ENCODE measurements at places on chromosomes 3 and 15.

DNA sequence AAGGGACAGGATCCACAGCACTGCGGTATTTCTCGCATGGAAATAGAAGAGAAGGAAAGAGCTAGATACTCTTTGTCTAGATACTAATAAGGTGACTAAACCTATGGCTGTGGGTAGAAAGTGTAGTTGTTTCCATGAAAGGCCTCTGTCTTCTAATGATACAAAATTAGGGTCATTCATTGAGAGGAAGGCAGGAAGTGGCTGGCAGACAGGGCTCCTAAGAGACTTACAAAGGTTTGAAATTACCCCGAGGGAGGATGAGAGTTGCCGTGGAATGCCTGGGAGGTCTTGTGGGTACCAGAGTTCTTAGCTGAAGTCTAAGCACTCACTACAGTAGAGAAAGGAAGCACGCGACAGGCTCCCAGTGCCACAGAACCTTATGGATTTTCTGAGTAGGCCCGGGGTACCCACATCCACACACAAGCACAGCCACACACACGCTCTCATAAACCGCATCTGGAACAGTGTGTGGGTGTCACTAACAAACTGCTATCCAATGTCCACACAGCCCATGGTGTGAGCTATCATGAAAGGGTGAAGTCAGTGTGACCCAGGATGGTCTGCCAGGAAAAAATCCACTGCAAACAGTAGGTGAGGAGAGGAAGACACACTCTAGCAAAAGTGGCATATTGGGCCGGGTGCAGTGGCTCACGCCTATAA is 221.4 kb downstream of the FAM43A start:
- no peak for DNase-seq

GRCh38 chr15:40313531-40314398 is 6.0 kb upstream of the PLCB2 start:
- no peak for DNase-seq

DNA sequence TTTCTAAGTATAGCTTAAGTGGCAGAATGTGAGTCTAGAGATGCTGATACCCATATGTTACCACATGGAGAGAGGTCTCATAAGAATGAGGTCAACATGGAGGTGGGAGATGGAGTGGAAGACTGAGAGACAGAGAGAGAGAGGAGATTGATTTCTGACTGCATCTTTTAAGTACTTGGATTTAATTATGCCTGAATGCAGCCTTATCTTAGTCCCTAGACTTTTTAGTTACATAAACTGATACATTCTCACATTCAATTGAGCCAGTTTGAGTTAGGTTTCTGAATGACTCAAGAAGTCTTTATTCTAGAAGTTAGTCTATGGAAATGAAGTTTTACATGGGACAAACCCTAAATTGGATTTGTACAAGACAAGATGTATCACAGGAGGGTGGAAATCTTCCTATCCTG is 58.5 kb upstream of the TNFSF10 start:
- DNase-seq = no peak

GRCh38 chr3:87489892-87490291 is 213.5 kb upstream of the POU1F1 start:
- no peak for DNase-seq

GRCh38 chr15:30922480-30923311 is 19.0 kb downstream of the FAN1 start:
- no peak for DNase-seq

- peak; percentile 41 for DNase-seq
These were observed 184.1 kb upstream of the TLE3 start for GRCh38 chr15:70281811-70282307.

DNA sequence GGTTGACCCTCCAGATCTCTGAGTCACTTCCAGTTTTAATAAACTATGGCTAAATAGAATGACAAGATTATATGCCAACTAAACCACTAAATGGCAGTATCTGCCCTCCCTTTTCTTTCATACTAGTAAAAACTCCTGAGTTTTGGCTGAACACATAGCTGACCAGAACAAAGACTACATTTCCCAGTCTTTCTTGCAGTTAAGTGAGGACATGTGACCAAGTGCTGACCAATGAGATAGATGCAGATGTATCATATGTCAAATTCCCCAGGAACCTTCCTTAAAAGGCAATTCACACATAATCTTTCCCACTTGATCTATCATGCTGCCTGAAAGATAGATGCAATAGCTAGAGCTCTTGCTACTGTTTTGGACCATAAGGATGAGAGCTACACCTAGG is 191.3 kb downstream of the SHOX2 start:
- DNase-seq = no peak

DNA sequence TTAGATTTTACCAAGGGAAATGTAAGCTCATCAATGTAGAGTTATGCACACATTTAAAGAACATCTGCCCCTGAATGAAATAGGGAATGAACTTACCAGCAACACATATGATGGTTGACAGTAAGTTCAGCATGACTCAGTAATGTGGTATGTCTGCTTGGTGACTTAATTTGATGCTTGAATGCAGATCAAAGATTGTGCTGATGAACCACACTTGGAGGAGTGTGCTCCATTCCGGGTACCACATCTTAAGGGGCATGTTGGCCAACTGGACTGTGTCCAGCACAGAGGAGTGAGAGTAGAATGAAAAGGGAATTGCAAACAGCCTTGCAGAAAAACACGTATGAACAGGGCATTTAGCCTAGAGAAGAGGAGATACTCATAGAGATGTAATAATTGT is 171.0 kb upstream of the RARB start:
- DNase-seq = no peak

DNA sequence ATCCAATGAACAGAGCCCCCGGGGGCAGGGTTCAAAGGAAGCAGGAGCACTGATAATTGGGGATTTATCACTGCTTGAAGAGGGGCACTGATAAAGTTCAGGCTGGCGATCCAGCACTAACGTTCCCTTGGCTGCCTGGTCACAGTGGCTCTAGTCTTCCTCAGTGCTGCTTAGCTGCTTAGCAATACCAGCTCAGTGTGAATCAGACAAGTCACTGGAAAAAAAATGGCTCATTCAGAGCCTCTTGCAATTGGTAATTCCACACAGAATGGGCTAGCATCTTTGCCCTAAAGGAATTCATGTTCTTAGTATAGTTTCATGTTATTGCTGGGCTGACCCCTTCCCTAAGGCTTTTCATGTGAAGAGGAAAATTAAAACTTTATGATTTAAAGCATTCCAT is 95.7 kb upstream of the SLC2A2 start:
- no peak for DNase-seq

DNA sequence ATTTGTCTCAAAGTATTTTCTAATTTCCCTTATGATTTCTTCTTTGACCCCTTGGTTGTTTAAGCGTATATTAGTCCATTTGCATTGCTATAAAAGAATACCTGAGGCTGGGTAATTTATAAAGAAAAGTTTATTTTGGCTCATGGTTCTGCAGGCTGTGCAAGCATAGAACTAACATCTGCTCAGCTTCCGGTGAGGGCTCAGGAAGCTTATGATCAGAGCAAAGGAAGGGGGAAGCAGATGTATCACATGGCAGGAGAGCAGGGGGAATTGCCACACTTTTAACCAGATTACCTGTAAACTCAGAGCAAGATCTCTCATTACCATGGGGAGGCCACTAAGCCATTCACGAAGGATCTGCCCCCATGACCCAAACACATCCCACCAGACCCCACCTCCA is 148.2 kb downstream of the PDE8A start:
- no peak for DNase-seq

- no peak for DNase-seq
These were observed 8.1 kb downstream of the ISG20 start for GRCh38 chr15:88646951-88647350.

GRCh38 chr3:131738095-131738494 is 235.3 kb upstream of the MRPL3 start:
- DNase-seq = no peak

DNA sequence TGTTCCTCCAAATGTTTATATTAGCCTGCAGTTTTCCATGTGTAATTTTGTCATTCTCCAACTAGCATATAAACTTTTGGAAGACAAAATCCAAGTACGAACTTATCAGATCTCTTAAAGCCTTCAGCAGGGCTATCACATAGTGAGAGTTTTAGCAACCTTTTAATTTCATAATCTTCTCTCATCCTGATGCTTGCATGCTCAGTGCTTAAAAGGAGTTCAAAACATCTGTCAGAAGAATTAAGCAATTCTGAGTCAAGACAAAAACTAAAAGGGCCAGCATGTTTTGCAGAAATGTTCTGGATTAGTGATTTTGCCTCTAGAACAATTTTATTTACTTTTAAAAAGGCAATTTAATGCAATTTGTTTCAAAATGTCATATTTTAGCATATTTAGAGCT is 73.4 kb upstream of the SLC2A2 start:
- DNase-seq = no peak

DNA sequence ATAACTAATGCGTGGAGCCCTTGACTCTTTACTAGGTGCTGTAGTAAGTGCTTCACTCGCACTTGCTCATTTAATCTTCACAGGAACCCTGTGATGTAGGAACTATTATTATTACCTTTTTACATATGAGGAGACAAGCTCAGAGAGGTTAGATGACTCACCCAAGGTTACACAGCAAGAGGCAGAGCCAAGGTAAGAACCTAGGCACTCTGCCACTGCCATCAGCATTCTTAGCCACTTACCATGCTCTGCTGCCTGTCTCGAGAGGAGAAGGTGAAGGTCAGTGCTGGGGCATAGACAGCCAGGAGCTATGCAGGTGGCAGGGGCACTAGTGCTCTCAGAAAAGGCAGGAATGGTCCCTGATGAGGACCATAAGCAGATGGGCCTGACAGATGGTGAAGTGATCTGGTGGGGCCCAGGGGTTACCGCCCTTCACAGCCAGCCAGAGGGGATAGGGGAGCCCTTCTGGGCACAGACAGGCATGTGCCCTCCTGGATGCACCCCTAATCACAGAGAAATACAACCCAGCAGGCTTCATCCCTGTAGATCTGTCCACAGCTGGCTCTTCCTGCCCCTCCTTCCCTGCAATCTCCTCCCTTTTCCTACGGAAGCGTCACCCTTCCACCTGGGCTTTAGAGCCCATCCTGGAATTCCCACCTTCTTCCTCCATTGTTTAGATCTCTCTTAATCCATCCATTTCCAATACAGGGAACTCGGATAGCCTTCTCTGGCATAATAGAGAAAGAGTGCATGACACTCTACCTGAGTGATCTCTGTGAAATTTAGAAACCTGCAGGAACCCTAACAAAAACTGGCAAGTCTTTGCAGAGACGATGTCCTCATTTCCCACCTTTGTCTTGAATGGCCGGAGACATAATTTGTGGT is 26.9 kb downstream of the ABTB1 start:
- DNase-seq = no peak

DNA sequence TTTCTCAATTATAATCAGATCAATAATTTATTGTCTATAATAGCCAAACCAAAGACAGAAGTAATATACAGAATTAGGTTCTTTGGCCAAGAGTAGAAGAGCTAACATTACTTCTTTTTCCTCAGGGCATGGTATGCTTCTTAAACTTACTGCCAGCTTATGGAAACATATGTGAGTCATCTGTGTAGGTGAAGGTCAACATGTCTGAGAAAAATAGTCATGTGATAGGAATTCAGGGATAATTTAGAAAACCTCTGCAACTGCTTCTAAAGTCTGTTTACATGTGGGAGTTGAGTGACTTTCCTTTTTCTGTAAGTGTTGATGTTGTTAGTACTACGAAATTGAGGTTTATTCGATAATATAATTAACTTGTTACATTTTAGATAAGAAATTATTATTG is 19.2 kb upstream of the MAP6D1 start:
- peak; percentile 56 for DNase-seq

DNA sequence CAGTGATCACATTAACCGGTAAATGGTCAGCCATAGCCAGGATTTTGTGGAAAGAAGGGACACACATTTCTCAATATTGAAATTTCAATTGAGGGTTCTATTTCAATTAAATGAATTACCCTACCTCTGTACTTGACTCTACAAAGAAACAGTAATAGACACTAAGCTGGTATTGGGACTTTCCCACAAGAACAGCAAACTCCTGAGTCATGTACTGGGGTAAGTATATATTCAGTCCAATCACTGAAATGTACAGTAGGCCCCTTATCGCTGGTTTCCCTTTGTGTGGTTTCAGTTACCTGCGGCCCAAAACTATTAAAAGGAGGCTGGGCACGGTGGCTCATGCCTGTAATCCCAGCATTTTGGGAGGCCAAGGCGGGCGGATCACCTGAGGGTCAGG is 17.6 kb downstream of the ASB14 start:
- DNase-seq = no peak

GRCh38 chr15:71434774-71435173 is 319.5 kb downstream of the THSD4 start:
- DNase-seq = no peak

GRCh38 chr3:9399337-9399703 is 1.9 kb downstream of the SETD5 start:
- no peak for DNase-seq

DNA sequence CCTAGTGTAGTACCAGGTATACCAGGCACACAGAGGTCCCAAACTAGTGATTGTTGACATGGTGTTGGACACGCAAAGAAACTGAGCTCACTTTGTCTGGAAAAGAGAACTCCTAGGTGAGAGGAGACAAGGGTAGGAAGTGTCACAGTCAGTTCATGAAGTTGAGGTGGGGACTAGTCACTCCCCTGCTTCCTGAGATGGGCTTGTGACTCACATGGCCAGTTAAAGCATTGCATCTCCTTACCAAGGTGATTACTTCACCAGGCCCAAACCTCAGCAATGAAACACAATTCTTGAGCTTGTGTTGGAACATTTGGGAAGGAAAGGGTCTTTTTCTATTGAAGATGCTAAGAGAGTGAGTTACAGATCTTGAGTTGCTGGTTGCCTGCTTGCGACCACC is 49.2 kb upstream of the RAD18 start:
- DNase-seq = no peak

- DNase-seq = no peak
These were observed 90.8 kb downstream of the NEO1 start for GRCh38 chr15:73142802-73143762.

DNA sequence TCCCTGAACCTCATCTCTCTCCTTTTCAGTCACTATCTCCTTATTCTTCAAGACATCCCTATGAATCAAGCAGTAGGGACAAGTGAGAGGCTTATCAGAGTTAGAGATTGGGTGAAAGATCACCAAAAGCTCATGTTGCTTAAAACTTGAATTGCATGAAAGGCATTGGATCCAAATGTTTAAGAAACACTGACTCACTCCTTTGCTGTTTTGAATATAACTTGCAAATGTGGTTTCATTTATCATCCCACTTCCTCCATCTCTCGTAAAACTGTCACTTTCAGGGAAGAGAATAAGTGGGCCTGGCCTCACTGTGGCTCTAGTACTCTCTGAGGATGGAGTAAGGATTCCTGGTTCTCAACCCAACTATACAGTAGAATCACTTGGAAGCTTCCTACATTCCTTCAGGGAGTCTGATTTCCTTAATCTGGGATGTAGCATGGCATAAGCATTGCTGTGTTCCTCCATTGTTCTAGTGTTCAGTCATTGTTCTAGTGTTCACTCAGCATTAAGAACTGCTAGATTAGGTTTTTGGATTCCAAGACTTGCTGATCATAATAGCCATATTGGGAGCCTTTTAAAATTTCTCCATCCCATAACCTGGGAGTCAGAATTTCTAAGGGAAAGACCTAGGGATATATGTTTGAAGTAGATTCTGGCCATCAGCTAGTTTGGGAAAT is 171.8 kb downstream of the TMEM108 start:
- no peak for DNase-seq

GRCh38 chr3:65953301-65953812 is 85.4 kb downstream of the MAGI1 start:
- no peak for DNase-seq
